ENCODE measurements at places on chromosomes 4 and X.

DNA sequence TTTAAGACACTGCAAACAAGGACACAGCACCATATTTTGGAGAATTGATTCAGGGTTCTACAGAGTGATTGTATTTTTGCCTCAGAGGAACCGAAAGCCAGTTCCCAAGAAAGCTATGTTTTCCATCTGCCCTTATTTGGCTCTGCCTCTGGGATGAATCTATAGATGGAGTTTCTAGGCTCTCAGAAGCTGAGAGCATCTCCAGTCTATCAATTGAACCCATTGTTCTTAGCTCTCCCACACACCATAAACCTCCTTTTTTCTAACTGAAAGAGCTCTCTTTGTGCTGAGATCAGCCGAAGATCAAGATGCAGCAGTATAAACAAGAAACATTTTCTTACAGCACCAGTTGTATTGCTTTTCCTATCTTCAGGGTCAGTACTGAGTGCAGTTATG is 16.9 kb downstream of the PLP1 start:
- no peak for DNase-seq

DNA sequence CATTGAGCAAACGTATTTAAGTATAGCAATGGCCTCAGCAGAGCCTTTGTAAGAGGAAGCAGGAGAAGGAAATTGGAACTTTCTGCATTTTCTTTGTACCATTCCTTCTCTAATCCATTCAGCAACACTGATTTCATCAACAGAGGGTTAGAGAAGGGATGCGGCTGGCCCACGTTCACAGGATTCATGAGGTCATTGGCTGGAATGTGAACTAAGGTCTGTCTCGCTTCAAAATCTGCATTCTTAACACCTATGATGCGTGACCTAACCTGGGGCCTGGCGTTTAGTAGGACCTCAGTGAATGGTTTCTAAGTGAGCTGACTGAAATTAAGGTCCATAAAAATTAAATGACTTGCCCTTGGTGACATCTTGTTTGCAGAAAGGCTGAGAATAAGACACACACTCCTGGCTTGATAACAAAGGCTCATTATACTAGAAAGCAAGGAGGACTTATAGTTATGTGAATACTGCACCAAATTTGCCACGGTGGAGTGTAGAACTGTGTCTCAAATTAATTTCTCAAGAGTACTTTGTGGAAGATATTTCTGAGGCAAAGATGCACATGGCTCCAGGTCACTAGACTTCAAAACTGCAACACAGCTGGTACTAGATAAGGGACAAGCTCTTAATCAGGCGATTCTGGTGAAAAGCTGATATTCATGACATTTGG is 25.4 kb downstream of the FGFBP1 start:
- DNase-seq: no peak

GRCh38 chr4:73103799-73104503 is 34.4 kb upstream of the COX18 start:
- no peak for DNase-seq

- peak; percentile 2 for DNase-seq
Observed at GRCh38 chrX:118459494-118459893, 36.1 kb upstream of the DOCK11 start.

DNA sequence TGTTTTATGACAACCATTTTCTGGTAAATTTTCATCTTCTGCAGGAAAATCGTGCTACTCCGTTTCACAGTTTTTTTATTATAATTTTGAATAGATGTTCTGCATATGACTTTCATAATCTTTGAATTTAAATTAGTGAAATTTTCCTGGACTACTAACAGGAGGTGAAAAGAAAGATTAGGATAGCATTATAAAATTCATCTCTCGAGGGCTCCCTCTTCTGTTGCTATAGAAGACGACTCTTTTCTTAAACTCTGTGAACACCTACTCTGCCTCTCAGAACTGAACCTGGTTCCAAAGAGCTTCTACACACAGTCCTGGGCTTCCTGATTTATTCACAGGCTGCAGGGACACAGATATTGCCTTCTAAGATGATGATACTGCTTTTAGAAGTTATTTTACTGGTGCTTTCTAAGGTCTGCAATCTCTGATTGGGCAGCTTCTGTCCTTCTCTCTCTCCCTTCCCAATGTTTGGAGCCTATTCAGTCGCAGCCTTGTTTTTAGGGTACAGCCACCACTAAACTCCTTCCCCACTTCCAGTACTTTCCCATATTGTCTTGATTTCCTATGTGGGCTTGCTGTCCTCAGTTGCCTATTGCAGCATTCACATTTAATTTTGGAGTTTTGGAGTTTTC is 10.1 kb upstream of the SAP30 start:
- no peak for DNase-seq
